CD4-positive, alpha-beta T cell treated with Interferon gamma for 1 hour (primary cell): ENCODE measurements at places on chromosomes 4 and X.

GRCh38 chr4:6475492-6476020 lies 3.1 kb upstream of the PPP2R2C start:
- DNase-seq: no peak

DNA sequence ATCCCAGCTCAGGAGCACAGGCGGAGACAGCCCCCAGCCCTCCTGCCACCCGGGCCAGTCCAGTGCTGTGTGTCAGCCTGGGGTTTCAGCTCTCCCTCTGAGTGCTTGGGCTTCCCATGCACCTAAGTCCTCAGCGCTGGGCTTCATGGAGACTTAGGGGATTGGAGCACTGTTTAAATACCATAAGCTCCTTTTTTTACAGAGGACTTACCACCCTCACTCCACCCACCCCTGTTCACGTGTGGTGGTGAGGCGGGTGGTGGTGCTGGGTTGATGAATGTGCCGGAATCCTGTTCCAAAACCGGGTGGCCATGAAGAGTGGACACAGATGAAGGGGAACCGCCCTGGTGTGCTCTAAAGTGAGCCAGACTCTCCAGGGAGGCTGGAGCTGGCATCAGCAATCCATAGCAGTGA lies 66.9 kb downstream of the PSAPL1 start:
- no peak for DNase-seq

DNA sequence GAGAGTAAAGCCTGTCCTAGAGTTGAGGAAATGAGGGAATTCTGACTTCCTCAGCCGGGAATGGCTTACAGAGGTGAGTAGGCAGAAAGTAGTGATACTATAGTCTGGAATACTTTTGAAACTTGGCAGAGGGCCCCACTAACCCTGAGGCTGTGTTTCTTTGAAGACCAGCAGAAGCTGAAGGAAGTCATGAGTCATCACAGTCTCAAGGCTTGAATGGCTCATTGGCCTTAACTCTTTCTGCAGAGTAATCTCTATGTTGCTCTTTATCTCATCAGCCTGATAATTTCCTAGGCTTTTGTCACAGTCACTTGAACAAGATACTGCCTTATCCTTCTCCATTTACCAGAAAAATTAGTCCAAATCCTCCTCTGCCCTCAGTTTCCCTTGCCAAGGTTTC lies 80.8 kb downstream of the ANKRD50 start:
- no peak for DNase-seq

DNA sequence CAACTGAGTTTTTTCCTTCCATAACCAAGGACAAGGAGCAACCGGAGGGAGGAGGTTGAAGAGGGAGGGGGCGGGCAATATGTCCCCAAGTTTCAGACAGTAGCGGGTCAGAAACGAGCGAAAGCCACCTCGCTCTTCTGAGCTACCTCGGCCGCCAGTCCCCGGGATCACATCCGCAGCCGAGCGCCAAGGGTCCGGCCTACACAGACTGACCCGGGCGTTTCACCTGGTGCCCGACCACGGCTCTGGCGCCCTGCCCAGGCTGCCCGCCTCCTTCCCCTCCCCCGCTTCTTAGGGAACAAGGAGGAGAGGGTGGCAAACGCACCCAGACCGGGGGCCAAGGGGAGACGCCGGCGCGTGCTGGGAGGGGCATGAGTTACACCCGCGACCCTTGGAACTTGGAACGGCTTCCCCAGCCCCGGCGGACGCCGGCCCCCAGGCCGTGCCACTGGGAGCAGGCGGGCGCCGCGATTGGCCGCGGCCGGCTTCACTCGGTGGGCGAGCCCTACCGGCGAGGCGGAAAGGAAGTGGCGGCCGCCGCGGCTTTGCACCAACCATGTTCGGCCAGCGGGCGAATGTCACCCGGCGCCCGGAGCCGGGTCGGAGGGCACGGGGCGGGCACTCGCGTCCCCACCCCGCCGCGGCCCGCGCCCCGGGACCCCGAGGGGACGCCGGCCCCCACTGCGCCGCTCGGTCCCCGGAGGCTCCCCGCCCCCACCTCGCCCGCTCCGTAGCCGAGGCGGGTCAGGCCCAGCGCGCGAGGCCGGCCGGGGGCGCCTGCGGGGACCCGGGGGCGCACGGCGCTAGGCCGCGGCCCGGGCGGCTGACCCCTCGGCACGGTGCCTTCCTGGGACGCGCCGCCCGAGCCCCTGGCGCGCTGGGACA lies 1.5 kb downstream of the IRF2 start:
- peak; percentile 56 for DNase-seq

DNA sequence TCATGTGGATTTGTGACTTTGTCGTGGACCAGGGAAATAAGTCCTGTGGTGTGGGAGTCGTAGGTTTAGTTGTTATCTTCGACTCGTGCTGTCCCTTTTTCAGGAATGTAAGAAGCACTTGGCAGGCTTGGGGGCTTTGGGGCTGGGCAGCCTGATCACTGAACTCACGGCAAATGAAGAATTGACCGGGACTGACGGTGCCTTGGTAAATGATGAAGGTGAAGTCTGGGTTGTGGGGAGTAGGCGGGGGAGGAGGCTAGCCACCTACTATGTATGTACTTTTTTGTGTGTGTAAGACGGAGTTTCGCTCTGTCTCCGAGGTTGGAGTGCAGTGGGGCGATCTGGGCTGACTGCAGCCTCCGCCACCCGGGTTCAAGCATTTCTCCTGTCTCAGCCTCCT lies 1.2 kb downstream of the TAF1 start:
- DNase-seq: no peak

DNA sequence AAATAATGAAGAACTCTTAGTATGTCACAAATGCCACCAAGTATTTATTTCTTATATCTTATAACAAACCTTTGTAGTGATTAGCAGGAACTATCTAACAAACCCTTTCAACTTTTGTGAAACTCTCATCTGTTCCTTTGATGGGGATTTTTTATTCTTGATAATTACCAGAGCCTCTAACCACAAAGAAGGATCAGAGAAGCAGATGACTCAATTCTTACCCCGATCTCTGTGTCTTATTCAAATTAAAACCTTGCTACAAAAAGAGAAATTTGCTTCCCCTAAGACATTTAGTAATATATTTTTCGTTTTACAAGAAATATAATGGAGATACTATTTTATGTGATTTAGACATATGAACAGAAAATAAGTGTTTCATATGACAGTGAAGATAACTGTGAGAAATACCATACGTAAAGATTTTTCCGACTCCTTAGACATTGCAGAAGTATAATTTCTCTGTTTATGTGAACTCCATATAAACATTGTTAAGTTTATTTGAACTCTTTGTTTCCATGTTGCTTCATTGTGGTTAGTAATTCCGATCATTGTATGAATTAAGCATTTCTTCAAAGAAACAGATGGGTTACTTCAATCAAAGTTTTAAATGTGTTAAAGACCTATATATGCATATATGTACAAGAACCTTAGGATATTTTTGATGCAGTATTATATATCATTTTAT lies 205.4 kb downstream of the CFAP299 start:
- DNase-seq: no peak

- no peak for DNase-seq
These were observed 240.4 kb downstream of the GABRG1 start for GRCh38 chr4:45883421-45883820.

DNA sequence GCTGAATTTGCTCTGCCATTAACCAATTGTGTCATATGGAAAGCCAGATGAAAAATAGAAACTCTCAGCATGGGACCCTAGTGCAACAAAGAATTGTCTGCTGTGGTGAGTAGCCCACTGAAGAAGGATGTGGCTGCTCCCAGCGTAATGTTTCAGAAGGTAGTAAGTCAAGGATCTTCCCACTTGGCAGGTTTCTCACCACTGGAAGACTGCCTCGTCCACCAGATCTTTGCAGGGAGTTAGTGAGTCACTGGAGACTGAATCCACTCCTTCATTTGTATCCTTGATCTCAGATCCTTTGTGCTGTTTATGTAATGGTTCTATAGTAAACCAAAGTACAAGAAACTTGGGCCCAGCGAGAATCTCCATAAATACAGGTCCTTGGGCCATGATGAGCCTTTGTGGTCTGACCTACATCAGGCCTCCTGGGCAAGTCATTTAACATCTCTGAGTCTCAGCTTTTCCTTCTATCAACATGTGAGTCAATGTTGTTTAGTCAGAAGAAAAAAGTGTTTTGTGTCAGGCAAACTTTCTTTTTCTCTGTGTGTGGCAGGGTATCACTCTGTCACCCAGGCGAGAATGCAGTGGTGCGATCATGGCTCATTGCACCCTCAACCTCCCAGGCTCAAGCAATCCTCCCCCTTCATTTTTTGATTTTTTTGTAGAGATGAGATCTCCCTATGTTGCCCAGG lies 78.0 kb upstream of the CCDC160 start:
- no peak for DNase-seq

GRCh38 chr4:180798036-180798577 lies 1445.1 kb upstream of the TENM3 start:
- DNase-seq: no peak
